ENCODE measurements at places on chromosomes 11 and 22.
A peak's percentile ranks its signal among the peaks of the same experiment; 100 is the strongest.

DNA sequence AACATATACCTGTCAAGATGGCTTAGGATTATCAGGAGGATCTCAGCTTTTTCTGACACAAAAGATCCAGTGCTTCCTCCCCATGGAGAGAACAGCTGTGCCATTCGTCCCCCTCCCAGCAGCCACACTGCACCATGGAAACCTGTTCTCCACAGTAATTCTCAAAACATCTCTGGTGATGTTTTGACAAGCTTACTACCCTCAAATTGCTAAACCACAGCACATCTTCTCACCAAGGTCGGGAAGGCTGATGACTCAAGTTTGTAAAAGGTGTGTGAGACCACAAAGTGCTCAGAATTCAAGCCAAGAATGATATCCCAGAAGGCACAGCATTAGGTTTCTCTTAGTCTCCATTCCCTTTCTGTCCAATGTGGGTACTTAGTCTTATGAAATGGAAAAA, 3.9 kb upstream of the RAB38 start:
- DNase-seq, result no peak

- DNase-seq, result peak; percentile 32
These were observed 889 bp upstream of the DMC1 start for GRCh38 chr22:38570779-38571364.

GRCh38 chr11:62124186-62125113, 639 bp downstream of the INCENP start:
- DNase-seq, result no peak

GRCh38 chr11:404551-405264, 10.1 kb downstream of the SIGIRR start:
- DNase-seq, result no peak

DNA sequence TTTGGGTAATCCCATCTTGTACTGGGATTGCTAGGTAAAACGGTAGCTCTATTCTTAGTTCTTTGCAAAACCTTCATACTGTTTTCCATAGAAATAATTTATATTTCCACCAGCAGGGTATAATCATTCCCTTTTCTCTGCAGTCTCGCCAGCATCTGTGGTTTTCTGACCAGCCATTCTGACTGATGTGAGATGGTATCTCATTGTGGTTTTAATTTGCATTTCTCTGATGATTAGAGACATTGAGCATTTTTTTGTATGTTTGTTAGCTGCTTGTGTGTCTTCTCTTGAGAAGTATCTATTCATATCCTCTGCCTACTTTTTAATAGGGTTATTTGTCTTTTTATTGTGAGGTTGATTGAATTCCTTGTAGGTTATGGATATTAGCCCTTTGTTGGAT, 220.9 kb downstream of the PGR start:
- DNase-seq, result no peak
